ENCODE measurements at places on chromosomes 5 and 9.

DNA sequence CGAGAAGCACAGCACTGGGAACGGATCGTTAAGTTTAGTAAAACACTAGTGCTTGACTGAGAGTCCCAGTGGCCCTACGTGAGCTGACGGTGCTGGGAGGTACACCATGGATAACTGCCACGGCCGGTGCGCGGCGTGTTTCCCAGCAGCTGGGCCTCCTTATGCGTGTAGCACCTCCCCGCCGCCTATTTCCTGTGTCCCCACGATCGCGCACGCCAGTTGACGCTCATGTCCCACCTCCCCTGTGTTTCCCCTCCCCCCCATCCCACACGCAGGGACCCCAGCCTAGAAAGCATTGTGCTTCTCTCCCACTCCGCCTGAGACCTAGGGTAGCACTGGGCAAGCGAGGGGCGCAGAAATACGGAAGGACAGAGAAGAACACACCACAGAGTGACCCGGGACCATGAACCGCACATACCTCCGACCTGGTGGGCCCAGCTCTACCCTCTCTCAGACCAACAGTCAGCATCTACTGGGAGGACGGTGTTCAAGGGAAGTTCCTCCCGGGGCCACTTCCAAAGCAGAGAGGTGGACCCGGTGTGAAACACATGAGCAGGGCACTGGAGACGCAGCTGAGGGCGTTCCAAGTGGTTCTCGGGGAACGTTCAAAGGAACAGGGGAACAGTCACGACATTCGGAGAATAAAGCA is 45.6 kb downstream of the DBH start:
- DNase-seq, result no peak
- H3K4me3 ChIP-seq, result no peak overlapping the region

DNA sequence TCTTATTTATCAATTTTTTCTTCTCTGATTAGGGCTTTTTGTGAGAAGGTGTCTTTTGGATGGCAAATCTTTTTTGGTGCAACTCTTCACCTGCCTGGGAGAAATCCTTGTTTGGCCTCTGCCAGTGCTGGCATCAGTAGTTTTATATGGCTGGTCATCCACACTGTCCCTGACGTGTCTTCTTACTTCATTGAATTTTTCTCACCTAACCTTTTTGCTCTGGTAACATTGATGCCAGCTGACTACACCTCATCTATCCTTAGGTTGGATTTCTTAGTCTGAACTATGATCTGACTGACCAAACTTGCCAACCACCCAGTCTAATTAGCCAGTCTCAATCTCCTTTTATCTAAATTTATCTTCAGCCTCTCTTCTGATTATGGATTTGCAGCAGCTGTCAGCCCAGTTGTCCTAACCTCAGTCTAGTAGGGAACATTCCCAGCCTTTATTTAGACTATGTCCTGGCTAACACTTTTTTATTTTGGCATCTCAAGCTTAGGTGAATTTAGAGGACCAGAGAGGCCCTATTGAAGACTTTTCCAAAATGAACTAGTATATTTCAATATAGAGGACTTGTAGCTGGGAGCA is 10.6 kb upstream of the TMEM38B start:
- H3K36me3 ChIP-seq, result no peaks in the 10 kb centered on the region
- H3K27ac ChIP-seq, result no peak overlapping the region
- H3K4me3 ChIP-seq, result no peak overlapping the region
- no peaks in the 10 kb centered on the region for H3K4me1 ChIP-seq
- no peak for DNase-seq

GRCh38 chr9:110258690-110259091 is 2.4 kb upstream of the TXN start:
- H3K27ac ChIP-seq, result no peak overlapping the region
- H3K4me1 ChIP-seq, result peaks cover 15% of the 10 kb centered on the region
- no peak for DNase-seq
- H3K36me3 ChIP-seq, result no peaks in the 10 kb centered on the region
- H3K4me3 ChIP-seq, result no peak overlapping the region

- H3K4me3 ChIP-seq, result no peak overlapping the region
- no peaks in the 10 kb centered on the region for H3K27me3 ChIP-seq
- no peaks in the 10 kb centered on the region for H3K4me1 ChIP-seq
- H3K36me3 ChIP-seq, result no peaks in the 10 kb centered on the region
Observed at GRCh38 chr5:121288781-121289180, 562.9 kb upstream of the FTMT start.

- no peaks in the 10 kb centered on the region for H3K27me3 ChIP-seq
- no peak for DNase-seq
- no peaks in the 10 kb centered on the region for H3K36me3 ChIP-seq
Observed at GRCh38 chr5:179368126-179368805, 23.0 kb upstream of the ADAMTS2 start.

DNA sequence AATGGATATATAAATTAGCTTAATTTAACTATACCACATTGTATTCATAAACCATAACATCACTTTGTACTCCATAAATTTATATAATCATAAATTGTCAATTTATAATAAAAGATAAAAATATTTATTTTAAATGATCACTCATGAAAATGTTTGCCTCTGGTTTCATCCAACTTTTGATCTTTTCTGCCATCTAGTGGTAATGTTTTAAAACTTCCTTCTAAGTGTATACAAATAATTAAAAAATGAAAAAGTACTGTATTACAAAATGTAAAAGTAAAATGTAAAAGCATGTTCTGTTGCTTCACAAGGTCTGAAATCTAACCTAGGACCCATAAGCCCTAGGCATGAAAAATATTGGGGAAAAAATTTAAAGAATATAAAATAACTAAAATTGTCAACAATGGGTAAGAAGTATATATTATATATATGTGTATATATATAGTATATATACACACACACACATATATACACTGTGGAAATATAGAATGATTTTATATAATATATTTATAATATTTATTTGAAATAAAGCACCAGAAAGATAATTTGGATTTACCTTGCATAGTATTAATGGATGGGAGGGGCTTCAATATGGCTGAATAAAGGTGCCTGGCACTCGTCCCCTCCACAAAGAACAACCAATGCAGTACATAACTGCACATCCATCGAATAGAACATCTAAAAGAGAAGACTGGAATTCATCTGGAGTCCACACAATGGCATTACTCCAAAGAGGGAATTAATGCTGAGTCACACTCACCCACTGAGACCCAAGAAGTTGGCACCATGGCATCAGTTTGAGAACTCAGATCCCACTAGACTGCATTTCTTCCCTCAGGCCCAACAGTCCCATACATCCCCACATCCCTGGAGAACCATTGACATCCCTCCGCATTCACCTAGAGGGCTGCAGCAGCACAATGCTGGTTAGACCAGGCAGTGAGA is 32.5 kb downstream of the ANXA1 start:
- peaks cover 18% of the 10 kb centered on the region for H3K4me1 ChIP-seq
- no peaks in the 10 kb centered on the region for H3K27me3 ChIP-seq
- H3K27ac ChIP-seq, result no peak overlapping the region
- DNase-seq, result no peak
- H3K36me3 ChIP-seq, result no peaks in the 10 kb centered on the region

GRCh38 chr5:121500310-121500709 is 351.4 kb upstream of the FTMT start:
- H3K27ac ChIP-seq, result no peak overlapping the region
- no peaks in the 10 kb centered on the region for H3K4me1 ChIP-seq
- H3K36me3 ChIP-seq, result no peaks in the 10 kb centered on the region

DNA sequence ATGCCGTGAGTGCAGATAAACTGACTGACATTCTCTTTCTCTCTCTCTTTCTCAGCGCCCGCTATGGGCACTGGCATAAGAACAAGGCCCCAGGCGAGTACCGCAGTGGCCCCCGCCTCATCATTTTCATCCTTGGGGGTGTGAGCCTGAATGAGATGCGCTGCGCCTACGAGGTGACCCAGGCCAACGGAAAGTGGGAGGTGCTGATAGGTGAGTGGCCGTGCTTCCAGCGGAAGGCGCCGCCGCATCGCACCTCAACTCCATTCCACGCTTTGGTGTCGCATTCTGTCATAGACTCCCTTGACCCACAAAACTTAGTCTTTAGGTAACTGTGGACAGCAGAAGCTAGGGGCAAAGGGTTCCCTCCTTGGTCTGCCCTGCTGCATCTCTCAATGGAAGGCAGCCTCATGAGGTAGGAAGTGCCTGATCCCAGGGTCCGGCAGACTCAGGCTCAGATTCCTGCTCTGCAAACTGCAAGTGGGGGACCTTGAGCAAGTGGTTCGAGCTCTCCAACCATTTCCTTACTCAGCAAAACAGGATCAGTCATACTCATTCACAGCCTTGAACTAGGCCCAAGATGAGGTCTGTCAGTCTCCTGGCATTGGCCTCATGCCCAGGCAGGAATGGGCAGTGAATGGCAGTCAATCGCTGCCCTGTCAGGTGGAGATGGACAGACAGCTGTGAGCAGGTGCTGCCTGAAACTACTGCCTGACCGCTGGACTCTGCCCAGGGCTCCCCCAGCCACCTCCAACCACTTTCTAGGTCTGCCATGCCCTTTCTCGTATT is 24.2 kb upstream of the CFAP157 start:
- no peaks in the 10 kb centered on the region for H3K4me1 ChIP-seq
- DNase-seq, result no peak
- H3K4me3 ChIP-seq, result no peak overlapping the region
- no peaks in the 10 kb centered on the region for H3K27me3 ChIP-seq

- no peaks in the 10 kb centered on the region for H3K4me1 ChIP-seq
- H3K27ac ChIP-seq, result no peak overlapping the region
- no peak overlapping the region for H3K4me3 ChIP-seq
- H3K36me3 ChIP-seq, result no peaks in the 10 kb centered on the region
- no peak for DNase-seq
- H3K27me3 ChIP-seq, result no peaks in the 10 kb centered on the region
Observed at GRCh38 chr9:118767571-118767970, 601.7 kb downstream of the BRINP1 start.

GRCh38 chr5:80958616-80959015 is 1.5 kb upstream of the RASGRF2 start:
- no peaks in the 10 kb centered on the region for H3K36me3 ChIP-seq
- no peaks in the 10 kb centered on the region for H3K27me3 ChIP-seq
- H3K4me1 ChIP-seq, result no peaks in the 10 kb centered on the region
- H3K27ac ChIP-seq, result no peak overlapping the region

DNA sequence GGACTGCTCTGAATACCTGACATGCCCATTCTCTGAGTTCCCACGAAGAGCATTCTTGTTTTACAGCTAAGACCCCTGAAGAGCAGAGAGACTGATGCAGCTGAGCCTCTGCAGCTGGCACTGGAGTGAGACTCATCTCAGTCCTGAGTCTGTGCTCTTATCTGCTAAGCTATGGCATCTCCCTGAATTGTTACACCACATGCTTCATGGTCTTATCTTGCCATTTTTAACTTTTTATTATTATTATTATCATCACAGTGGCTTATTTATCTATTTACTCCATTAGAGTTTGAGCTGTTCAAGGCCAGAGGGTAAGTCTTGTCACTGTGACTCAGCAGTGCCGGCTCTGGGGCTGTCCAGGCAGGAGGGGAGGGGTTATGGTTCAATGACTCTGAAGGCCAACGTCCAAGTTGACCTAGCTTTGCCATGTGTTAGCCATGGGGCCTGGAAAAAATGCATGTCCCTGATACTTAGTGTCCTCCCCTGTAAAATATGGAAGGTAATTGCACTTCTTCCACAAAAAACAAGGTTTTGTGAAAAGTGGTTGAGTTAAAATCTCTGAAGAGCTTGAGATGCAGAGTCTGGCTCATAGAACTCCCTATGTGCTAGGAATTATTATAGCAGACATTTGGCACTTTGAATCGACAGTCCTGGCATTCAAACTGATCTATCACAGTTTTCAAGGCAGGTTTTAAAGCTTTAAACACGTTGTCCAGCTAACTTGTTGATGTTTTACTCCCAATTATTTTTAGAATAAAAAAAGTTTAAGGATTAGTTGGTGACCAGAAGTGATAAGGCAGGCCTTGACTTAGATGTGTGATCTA is 94.6 kb downstream of the ALDH1A1 start:
- H3K4me3 ChIP-seq, result no peak overlapping the region
- no peaks in the 10 kb centered on the region for H3K27me3 ChIP-seq
- peak overlapping the region; percentile 49 for H3K27ac ChIP-seq
- peaks cover 20% of the 10 kb centered on the region for H3K4me1 ChIP-seq
- H3K36me3 ChIP-seq, result no peaks in the 10 kb centered on the region

DNA sequence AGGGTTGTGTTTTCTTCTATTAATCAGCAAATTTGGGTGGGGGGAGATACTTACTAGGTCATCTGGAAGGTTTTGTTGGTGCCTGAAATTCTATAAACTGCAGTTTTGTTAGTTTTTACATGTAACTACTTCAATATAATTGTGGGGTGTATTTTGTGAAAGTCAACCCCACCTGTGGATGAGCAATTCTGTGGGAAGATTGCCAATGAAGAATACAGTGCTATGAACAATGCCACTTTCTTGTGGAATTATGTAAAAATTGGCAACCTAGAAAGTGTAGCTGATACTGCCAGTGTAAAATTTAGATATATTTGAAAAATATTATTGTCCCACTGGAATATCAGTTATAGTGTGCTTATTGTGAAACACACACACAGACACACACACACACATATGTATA is 80.7 kb downstream of the VCAN start:
- H3K4me3 ChIP-seq, result no peak overlapping the region
- H3K27ac ChIP-seq, result peak overlapping the region; percentile 75
- peaks cover 8% of the 10 kb centered on the region for H3K36me3 ChIP-seq

DNA sequence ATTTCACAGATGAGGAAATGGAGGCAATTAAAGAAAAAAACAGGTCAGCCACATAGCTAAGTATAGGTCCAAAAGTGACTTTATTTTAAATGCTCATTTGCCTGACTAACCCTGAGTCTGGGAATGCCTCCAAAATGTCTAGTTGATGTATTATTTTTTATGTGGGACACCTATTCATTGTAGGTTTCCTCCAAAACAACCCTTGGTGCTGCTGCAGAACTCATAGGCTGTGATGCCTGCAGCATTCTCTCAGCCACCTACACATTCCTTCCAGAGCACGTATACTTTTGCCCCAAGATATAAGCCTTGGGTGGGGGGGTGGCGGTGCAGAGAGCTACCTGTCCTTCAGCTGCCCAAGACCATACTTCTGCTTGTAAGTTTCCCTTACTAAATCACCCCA is 77.4 kb downstream of the MSX2 start:
- DNase-seq, result no peak
- no peak overlapping the region for H3K27ac ChIP-seq
- no peak overlapping the region for H3K4me3 ChIP-seq
- no peaks in the 10 kb centered on the region for H3K4me1 ChIP-seq
- no peaks in the 10 kb centered on the region for H3K27me3 ChIP-seq
- H3K36me3 ChIP-seq, result no peaks in the 10 kb centered on the region

DNA sequence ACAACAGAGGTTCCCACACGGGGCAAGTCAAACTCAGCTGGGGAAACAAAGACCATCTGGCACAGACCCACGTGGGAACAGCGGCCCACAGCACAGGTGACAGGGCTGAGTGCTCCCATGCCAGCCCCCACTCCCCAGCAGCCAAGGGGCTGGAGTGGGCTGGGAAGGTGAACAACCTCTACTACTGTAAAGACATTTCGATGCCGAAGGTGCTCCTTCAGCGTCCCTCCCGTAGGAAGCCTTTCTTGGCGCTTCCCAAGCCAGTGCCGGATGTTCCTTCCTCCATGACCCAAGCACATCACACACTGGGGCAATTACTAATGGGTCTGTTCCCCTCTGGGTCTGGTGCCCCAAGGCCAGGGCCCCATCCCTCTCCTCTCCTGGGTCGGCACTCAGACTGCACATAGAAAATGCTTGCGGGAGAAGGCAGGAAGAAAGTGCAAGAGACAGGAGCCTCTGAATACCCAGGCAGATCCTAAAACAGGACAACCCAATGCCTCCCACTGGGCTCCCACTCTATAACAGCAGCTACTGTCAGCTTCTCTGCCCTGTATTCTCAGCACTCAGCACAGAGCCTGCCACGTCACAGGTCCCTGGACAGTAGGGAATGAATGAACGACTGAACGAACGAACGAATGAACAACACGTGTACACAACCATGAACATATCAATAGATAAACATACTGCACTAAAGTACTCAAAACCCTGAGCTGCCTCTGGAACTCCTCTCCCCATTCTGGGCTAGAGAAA is 77.0 kb upstream of the LRRTM2 start:
- H3K27me3 ChIP-seq, result no peaks in the 10 kb centered on the region
- DNase-seq, result no peak
- peak overlapping the region; percentile 81 for H3K27ac ChIP-seq
- peaks cover 3% of the 10 kb centered on the region for H3K36me3 ChIP-seq
- H3K4me3 ChIP-seq, result no peak overlapping the region
